ENCODE measurements at places on chromosomes 3 and 15.

- DNase-seq = no peak
Measured at GRCh38 chr15:59401824-59402569, 29.3 kb upstream of the MYO1E start.

- DNase-seq = peak; percentile 81
Measured at GRCh38 chr3:37996785-37997301, 6.3 kb downstream of the VILL start.

GRCh38 chr15:33146051-33146450 is 48.5 kb downstream of the FMN1 start:
- no peak for DNase-seq

- DNase-seq = peak; percentile 46
Measured at GRCh38 chr3:196837819-196838420, 29.8 kb upstream of the SENP5 start.

DNA sequence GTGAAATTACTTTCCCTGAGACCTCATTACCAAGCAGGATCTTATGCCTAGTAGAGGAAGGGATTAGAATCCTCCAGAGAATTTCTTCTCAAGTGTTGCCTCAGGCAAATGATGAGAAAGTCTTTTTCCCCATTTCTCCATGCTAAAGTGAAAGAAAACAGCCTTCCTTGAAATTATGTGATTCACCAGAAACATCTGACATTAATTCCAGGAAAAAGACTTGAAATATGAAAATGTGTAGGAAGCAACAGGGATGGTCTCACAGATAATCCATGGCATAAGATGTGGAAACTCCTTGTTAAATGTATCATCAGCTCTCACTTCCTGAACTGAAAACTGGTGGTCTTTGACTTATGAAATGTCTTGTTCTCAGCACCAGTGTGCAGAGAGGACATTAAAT is 17.9 kb upstream of the ABI3BP start:
- no peak for DNase-seq

DNA sequence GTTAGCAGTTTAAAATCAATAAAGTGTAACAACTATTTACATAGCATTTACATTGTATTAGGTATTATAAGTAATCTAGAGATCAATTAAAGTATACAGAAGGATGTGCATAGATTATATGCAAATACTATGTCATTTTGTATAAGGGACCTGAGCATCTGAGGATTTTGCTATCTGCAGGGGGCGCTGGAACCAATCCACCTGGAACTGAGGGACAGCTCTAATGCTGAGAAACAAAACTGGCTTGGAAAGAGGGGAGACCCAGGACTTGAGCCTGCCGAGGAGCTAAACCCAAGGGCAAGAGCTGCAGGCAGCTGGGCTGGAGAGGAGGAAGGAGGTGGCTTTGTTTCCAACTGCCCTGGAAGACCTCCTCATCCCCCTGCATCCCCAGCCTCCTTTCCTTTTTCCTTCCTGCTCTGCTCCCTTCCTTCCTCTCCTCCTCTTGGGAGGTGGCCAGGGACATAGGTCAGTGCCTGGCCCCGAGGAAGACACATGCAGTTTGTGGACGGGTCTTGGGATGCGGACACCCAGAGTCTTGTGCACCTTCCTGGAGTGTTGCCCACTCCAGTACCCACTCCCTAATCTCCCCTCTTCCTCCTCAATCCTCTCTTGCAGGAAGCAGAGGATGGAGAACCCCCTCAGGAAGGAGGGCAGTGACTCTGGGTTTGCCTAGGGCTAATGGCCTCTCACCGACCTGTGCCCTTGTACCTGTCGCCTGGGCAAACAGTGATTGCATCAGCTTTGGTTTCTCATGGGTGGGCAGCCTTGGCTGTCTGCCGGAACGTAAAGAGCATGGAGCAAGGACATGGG is 825 bp upstream of the RTP3 start:
- DNase-seq = peak; percentile 41

DNA sequence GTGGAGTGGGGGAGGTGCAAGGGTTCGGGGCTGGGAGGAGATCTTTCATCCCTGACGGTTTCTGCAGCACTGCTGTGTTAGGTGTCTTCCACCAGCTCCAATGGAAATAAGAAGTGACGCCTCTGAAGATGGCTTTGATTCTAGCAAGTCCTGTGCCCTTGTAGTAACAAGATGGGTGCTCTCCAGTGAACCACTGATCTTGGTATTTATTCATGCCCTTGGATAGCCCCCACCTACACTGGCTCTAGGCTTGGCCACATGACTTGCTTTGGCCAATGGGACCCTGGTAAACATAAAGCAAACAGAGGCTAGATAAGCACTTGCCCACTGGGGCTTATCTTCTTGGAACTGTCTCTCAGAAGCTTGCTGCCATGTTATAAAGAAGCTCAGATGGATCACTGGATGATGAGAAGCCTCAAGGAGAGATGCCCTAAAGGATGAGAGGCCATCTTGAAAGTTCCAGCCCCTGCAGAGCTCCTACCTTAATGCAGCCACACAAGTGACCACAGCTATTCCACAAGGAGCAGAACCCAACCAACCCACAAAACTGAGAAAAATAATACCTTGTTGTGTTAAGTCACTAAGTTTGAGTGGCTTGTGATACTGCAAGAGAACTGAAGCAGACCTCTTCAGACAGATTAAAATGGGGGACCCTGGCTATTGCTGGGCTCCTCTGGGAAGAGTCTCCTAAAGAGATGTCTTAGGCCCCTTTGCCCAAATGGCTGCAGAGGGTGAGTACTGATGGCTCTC is 137.9 kb downstream of the PDCD6IP start:
- DNase-seq = no peak

GRCh38 chr3:171526146-171526545 is 65.9 kb upstream of the TNIK start:
- no peak for DNase-seq

All from Kasumi-1 (cell line).